Stimulated activated CD8-positive, alpha-beta memory T cell treated with anti-CD3 and anti-CD28 coated beads, Interleukin-7, amount 100 ng/mL, for 1 hour (primary cell): ENCODE measurements at places on chromosomes 1 and 21.

DNA sequence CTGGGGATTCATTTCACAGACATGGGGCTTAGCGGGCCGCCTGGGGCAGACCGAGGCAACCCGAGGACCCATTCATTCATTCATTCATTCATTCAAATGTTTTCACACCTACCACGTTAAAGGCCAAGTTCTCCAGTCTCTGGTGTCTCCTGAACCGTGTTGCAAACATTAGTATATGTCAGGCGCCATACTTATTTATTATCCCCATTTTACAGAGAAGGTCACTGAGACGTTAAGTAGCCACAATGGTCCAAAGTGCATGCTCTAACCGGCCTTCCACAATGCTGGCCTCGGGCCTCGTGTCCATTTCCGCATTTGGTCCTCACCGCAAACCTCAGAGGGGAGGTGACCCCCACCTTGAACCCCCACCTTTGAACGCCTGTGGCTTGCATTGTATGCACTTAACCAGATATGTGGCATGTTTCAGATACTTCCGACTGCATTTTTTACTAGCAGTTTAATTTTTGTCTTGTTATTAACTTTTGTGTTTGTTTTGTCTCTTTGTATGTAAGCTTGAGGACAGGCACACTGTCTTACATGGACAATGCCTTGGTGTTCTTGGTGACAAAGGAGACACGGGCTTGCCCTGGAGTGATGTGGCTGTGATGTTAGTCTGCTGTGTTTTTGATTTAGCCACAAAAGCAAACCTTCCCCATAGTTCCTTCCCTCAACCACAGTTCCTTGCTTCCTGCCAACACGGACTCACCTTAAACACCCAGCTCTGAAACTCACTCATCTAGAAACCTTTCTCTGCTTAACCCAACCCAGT is 1.2 kb upstream of the IFFO2 start:
- no peak for DNase-seq

DNA sequence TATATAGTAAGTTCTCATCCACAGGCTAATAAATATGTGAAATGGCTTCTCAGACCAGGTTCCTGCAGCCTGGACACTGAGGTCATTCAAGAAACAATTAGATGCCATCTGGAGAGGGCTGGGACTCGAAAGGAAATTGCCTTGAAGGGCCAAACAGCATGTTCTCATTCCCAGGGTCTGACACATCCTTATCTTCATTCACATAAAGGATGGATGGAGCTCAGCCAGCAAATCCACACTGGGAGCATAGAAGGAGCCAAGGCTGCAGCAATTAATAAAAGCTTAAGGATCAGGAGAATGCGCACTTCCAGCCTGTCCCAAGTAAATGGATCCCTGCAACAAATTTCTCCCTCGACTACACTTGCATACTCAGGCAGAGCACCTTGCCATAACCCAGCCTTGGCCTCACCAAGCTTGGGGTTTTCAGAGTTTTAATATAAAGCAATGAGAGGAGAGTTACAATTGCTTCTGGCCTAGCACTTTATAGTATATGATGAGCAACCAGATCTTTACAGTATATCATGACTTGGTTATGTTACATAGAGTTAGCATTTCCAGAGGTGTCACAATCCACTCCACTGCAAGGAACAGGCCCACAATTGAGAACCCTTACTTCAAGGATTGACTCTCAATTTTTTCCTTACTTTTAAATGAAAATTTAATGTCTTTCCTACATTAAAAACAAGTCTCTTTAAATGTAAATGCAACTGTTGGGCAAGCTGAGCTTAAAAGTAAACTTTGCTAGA is 55.9 kb downstream of the BCAR3 start:
- DNase-seq = no peak

GRCh38 chr1:6033124-6033523 is 12.6 kb upstream of the KCNAB2 start:
- DNase-seq = no peak

DNA sequence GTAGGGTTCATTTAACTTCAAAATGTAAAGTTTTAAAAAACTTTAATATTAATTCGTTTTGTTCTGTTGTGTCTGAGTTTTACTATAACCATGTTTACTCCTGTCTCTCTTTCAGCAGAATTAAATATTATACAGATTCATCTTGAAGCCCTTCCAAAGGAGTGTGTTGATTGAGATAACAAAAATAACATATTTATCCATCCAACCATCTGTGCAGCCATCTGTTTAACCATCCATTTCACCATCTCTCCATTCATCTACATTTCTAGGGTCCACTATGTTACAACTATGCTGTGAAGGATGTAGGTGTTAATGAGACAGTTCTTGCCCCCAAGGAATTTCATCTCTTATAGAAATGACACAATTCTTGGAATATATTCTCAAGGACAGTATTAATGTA is 36.0 kb upstream of the GNG12 start:
- DNase-seq = no peak

DNA sequence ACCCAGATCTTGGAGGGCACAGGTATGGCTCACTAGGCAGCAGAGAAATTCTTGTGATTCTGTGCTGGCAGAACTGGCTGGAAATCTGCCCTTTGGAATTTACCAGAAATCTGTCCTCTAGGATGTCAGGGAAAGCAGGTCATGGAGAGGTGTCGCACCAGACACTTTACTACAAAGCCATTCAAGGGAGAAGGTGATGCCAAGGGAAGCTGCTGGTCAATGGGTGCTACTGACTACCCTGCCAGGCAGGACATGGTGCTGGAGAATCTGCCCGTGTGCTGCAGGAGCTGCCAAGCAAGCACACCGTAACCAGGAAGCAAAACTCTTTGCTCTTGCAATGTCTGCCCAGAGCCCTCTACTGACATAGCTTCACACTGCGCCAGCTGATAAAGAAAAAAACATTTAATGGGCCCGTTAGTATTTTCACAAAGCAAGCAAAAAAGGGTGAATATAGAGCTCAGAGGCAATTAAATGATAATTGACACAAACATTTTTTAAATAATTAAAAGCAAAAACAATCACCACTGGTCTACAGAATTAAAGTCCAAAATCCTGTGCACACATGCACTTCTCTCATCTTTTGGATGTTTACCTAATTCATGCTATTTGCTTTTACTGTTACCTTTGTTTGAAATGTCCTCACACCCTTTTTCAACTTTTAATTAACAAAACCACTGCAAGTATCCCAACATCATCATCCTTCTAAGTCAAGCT is 7.2 kb upstream of the FBXO28 start:
- DNase-seq = no peak

- no peak for DNase-seq
These were observed 882.4 kb upstream of the ADGRL2 start for GRCh38 chr1:80918380-80918779.

DNA sequence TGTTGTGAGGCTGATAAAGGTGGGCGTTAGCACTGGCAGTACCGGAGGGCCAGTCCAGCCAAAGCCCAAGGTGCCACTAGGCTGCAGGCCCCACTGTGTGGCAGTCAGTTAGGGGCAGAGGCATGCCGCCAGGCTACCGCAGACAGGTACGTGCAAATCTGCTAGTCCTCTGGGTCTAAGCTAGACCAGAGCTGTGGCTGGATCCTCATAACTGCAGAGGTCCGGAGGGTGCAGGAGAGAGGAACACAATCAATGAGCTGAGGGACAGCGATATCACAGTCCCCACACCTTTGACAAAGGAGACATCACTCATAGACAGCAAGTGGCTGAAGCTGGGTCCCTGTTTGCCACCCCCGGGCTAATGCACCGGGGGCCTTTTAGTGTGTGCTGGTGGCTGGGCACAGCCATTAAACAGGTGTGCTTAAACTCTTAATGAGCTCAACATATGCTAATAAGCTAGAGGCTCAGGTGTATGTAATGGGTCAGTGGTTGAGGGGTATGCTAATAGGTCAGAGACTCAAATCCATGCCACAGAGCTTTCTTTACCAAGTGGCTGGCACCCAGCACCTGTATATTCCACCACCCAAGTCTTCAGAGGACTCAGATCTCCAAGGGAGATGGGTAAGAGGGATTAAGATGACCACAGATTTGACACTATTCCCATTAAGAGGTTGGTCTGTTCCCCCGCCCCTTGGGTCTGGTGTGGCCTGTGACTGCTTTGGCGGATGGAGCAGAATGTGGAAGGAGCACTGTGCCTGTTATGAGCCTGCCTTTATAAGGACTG is 82.0 kb downstream of the GLIS1 start:
- DNase-seq = no peak

GRCh38 chr1:94993931-94994645 is 67.2 kb upstream of the CNN3 start:
- no peak for DNase-seq

DNA sequence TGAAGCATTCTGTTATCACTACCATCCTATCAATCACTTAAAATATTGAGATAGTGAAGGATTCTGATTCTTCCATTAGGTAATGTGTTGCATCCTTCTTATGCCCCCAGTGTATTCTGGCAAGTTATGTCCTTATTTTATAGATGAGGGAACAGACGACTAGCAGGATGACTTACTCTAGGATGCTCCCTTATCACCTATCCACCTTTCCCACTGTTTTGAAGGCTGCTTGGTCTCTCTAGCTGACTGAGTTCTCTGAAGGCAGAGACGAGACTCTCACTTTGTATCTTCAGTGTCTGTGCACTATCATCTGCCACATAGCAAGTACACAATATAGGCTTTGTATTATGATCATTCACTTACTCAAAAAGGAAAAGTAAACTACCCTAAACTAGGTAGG is 4.0 kb downstream of the GLUL start:
- no peak for DNase-seq

DNA sequence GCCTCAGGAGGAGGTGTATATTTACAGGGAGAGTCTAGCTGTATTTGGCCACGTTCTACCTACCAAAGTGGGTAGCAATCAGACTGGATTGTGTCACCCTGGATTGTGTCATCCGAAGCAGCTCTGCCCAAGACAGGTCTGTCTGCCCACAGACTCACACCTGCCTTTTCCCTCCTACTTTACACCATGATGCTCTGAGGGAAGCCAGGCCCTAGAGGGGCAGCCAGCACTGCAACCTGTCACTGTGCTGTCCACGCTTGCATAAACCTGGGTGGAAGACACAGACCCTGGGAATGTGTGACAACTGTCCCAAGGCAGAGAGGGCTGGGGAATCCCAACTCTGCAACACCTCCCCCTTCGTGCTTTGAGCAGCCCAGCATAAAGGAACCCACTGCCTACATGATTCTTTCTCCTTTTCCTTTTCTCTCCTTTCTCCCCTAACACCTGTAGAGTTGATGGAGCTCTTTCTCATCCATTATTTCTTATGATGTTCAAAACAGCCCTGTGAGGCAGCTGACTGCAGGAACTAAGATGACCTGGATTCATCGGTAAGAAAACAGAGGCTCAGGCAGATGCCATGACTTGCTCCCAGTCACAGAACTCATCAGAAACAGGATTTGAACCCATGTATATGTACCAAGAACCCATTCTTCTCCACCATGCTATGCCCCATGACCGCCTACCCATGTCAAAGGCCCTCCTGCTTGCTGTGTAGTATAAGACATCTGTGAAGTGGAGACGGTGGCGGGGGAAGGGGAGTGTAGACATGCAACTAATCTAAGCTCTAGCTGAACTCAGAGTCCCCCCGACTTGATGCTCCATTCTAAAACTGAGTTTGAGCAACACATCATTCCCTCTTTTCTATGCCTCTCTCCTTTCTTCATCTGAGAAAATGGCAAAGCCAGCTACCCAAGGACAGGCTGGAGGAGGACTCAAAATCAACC is 55.9 kb downstream of the ITPKB start:
- DNase-seq = no peak

DNA sequence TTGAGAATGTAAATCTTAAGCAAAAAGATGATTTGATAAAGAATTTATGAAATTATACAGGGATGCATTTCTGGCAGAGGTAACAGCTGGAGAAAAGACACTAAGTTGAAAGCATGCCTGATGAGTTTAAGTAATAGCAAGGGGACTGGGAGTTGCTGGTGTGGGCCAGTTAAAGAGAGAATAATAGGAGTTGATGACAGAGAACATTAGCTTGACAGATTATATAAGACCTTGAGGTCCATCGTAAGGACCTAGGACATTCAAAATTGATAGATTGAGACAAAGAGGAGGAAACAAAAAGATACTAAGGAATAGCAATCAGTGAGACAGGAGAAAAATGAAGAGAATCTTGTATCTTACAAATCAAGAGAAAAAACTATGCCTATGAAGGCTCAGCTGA is 84.7 kb upstream of the TMPRSS15 start:
- no peak for DNase-seq
